8988T (cell line): ENCODE measurements at places on chromosomes 12 and 14.

DNA sequence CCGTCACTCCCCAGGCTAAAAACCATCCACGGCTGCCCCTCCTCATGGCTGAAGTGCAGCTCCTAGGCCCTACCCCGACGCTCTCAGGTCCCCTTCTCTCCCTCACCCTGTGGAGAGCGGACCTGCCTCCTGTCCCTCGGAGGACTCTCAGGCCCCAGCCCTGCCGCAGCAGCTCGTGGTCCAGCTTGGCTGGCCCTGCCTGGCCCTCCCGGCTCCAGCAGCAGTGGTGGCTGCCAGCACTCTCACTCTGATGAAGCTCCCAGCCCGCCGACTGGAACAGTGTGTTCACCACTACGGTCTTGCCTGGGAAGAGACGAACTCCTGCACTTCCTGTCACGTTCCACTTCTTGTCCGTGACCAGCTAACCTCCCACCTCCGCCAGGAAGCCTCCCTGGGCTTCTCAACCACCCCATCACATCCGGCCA is 11.1 kb downstream of the BAG5 start:
- no peak for DNase-seq

DNA sequence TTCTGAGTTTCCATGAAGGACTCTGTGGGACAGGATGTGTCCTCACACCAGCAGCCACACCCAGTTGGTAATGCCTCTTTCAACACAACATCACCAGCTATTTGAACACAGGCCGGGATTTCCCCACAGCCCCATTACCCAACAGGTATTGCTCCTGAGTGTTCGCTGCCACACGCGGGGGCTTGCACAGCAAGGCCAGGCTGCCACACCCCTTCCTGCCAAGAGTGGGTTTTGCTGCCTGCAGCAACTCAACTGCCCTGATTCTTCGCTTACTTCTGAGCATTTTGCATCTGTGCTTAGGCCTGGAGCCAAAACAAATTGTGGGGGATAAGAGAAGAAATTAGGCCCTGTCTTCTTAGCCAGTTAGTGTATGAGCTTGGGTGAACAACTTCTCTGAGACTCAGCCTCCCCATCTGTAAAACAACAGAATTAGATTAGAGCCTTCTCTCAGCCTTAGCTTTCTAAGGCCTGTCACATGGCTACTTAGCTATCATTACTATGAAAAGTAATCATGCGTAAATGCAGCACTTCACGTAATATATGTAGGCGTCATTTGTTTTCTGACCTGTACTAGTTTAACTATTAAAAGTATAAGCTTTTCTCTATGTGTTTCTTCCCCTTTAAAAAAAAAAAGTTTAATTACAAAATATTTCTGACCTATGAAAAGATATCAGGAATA is 20.0 kb downstream of the CKAP4 start:
- no peak for DNase-seq

DNA sequence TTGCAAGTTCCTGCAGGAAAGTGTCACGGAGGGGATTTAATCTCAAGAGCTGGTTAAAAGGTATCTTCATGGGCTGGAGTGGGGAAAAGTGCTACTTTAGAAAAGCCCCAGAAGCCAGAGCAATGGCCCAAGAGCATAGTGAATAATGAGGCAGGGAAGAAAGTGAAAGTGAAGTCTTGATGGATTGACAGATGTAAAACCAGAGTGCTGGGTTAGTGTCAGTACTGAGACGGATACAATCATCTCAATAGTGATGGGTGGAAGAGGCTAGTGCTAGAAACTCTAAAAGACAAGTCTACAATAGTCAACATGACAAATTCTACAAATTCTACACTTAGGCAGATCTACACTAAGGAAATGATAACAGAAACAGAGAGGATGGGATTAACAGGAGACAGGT is 68.1 kb downstream of the CIT start:
- DNase-seq = no peak

GRCh38 chr12:67512061-67512460 is 136.5 kb upstream of the DYRK2 start:
- DNase-seq = no peak

DNA sequence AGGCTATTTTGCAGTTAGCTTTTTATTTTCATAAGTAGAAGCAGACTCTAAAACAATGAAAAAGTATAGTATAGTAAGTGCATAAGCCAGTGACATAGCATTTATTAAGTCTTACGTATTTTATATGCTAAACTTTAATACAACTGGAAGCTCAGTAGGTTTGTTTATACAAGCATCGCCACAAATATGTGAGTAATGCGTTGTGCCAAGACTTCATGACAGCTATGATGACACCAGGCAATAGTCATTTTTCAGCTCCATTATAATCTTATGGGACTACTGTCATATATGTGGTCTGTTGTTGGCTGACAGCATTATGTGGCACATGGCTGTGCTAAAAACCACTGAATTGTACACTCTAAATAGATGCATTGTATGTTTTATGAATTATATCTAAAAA is 40.3 kb downstream of the SLC38A2 start:
- no peak for DNase-seq

DNA sequence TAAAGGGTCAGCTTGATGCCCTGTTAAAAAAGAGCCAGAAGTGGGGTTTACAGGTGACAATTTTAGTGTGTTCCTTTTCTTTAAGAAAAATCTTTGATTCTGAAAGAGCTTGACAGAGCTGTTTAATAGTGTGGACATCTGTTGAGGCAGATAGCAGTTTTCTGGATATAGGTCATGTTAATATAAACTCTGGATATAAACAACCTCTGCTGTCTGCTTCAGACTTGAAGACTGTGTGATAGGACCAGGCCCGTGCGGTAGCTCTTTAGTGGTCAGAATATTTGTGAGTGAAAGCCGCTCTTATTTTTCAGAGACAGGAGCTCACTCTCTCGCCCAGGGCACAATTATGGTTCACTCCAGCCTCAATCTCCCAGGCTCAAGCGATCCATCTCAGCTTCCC is 439.9 kb upstream of the RGS6 start:
- DNase-seq = no peak

DNA sequence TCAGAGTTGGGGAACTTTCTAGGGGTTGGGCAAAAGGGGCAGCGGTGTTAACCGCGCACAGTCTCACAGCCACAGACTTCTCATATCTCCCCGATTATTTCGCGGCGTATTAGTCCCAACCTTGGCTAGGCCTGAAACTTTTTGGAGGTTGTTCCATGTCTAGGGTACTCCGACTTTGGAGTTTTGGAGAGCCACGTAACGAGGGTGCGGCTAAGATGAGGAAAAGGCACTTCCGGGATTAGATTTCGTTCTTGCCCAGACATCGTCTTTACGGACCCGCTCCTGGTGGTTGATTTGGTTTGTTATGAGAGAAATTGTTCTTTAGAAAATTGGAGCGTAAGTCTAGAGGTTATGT is 513 bp downstream of the CCNK start:
- DNase-seq = no peak

DNA sequence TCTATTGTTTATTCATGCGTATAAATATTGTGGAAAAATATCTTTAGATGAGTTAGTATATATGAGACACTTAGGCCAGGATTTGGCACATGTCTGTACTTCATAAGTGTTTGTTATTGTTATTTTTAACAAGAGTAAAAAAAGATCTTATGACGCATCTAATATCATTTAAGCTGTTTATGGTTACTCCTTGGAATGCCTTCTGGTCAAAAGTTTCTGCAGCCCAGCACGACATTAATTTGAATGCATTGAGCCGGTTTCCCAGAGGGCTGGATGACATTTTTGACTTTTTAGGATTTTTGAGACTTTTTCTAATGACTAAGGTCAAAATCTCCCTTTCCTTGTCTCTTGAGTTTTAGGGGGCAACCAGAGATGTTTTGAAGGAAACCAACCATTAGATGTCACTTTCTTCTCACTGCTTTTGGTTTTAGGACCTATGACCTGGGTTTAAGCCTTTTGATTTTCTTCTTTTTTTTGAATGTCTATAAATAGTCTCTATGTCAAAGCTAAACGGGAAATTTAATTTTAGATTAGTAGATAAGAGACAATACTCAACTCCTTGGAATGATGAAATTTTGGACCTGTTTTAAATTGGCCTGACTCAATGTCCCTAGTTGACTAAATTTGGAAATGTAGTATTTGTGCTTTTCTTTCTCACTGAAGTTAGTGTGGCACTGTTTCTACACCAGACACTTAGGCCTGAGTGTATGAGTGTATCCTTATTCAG is 215.5 kb downstream of the AEBP2 start:
- DNase-seq = no peak

- no peak for DNase-seq
Observed at GRCh38 chr14:104105822-104106470, 20.4 kb downstream of the ASPG start.

GRCh38 chr14:83842547-83842946 is 1687.4 kb upstream of the FLRT2 start:
- DNase-seq = no peak

DNA sequence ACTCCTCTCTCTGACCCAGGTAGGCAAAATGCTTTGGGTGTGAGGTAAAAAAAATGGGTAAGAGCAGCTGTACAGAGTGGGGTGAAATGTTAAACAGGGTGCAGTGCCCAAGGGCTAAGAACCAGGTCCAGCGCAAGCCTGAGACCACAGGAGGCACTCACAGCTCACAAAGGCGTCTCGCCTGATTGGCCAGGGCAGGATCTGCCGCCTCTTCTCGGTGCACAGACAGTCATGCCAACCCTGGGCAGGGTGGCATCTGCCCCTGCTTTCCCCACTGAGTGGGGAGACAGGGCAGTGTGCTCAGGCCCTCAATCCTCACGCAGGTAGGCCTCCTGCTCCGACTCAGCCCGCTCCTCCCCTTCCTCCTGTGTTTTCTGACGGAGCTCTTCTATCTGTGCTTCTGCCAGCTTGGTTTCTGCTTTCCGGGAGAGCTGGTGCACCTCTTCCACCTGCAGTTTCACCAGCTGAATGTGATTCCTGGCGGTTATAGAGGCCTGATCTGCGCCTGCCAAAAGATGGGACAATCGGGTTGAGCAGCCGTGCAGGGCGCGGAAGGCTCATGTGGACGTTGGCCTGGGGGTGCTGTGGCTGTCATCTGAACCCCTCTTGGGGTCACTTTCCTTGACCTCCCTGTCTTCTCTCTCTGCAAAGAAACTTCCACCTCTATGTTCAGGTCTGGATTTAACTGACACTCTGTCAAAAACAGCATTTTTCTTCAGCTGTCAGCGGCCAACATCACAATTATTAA is 4.7 kb downstream of the B3GNT4 start:
- no peak for DNase-seq

GRCh38 chr14:71143381-71144290 is 236.4 kb downstream of the PCNX1 start:
- DNase-seq = no peak

DNA sequence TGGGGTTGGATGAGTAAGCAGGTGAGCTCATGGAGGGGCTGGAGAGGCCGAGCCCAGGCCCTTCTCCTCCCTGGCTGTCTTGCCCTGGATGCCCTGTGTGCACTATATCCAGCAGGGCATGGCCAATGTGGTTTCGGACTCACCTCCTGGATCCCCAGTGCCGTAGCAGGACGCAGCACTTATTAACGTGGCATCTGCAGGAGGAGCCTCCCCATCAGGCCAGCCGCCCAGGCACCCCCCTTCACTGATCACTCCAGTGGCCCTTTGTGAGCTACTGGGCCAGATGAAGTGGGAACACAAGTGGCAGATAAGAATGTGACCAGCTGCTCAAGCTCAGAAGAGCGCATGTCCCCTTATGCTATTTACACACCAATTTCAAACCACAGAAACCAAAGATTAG is 43.1 kb upstream of the DICER1 start:
- no peak for DNase-seq

DNA sequence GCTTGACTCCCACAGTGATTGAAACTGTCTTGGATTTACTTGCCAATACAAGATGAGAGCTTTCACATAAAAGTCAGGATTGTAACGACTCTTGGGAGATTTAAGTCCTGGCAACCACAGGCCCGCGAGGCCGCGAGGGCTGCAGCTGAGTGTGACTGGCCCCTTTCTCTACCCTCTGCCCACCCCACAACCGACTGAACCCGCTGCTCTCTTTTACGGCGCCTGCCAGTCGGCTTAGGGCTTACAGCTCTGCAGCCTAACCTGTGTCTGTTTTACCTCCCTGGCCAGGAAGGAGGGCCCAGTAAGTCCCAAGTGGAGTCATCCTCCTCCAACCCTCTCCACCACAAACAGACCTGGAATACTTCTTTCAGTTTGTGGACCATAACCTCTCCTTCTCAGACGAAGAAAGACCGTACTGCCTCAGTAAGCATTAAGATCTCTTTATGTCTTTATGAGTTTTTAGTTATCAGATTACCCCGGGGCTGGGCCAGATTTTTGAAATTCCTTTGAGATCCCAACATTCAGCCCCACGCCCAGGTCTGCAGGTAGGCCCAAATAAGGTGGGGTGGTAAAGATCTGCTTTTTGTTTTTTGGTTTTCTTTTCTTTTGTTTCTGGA is 12.6 kb upstream of the TIGAR start:
- no peak for DNase-seq

- DNase-seq = no peak
Observed at GRCh38 chr14:62015243-62015642, 253.0 kb downstream of the SNAPC1 start.

GRCh38 chr14:54395284-54395683 is 1.5 kb upstream of the CDKN3 start:
- DNase-seq = no peak

- peak; percentile 65 for DNase-seq
Observed at GRCh38 chr14:50396631-50397389, at the start of gene CDKL1. TSS of gene CDKL1 (minus strand) at chr14:50396881. CDS start at chr14:50395868, 1,013 bp downstream.

DNA sequence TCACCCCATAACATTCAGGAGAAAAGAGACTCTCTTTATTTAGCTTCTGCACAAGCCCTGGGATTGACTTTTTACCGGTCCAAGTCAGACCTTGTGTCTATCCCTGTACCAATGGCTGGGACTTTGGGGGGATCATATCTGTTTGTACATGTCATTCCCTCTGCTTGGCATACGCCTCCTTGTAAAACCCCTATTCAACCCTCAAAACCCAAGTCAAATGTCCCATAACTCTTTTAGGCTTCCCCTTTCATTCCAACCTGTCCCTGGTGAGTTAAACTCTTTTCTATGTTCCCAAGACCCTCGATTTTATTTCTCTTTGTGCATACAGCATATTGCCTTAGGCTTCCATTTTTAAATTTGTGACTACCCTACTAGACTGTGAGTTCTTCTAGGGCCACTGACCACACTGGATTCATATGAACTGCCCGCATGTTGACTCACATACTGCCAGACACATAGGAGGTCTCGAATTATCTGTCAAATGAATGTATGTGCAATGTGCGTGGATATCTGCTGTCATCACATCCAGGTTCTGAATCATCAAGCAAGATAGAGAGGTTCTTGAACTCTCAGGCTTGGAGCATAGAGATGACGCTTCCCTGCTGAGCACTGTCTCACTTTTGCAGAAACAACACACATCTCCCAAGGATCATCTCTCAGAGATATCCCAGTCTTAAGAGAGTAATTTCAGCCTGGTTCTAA is 548.6 kb upstream of the TBX3 start:
- no peak for DNase-seq

GRCh38 chr12:1845427-1845826 is 25.1 kb downstream of the LRTM2 start:
- DNase-seq = no peak
